ENCODE measurements at places on chromosomes 1 and 21. TPM values are rescaled to one million over a fixed set of nuclear protein-coding genes. Genes with fewer than 3 reads are reported as not detected.
A peak's percentile ranks its signal among the peaks of the same experiment; 100 is the strongest.

The ACOT11 gene
- 1.9 TPM for total RNA-seq

The TPTE gene
- total RNA-seq, result not detected

The OR2L8 gene
- 3.8 TPM for total RNA-seq

The DIRAS3 gene
- 1.6 TPM for total RNA-seq

The IL6R gene
- 74.5 TPM for total RNA-seq

The TFF2 gene
- not detected for total RNA-seq

The ILDR2 gene
- 0.49 TPM for total RNA-seq

The DMBX1 gene
- not detected for total RNA-seq

The SPRR1B gene
- not detected for total RNA-seq

The RCC2 gene
- total RNA-seq, result 54.2 TPM

DNA sequence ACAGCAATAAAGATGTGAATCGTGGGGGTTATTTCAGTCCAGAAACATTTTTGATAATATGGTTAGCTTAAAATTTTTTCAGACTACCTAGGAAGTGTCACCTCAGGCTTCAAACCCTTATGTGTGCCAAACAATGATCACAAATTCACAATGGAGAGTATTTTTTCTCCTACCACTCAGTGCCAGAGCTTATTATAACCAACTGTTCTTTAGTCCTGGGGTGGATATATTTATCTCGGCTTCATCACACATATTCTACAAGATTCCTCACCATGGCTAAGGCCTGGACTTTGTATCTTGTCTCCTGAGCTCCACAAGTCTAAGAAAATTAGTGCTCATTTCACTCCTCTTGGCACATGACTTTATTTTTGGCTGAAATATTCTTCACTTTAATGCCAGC, 629.1 kb downstream of the RWDD3 start:
- no peak for DNase-seq

- DNase-seq, result no peak
These were observed 101.2 kb downstream of the FMN2 start for GRCh38 chr1:240192851-240193250.

- DNase-seq, result no peak
These were observed 2.4 kb downstream of the ATP2B4 start for GRCh38 chr1:203629016-203629506.

DNA sequence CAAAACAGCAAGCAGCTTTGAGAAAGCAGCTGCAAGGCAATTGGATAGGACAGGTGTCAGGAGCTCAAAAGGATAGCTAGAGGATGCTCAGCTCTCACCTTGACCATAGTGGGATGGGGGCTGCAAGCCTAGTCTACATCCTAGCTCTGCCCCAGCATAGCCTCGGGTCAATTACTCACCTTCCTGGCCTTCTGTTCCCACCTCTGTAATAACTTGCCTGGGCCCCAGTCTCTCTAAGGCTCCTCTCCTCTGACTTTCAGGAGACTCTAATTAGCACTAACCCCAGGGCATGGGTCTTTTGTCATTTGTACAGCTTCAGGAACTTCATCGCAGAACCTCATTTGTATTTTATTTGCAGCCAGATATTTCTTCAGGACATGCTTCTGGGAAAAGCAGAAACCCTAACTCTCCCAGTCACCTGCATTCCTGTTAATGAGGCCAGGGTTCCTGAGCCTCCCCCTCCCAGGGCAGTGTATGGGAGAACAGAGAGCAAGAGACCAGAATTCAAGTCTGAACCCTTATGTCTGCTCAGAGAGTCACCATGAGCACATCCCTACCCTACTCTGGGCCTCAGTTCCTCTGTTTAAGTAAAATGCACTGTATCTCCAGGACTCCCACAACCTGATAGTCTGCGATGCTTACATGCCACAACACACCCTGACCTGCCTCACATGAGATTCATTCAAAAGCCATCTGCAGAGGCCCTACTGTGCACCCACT, 108.1 kb downstream of the MATN1 start:
- no peak for DNase-seq

- no peak for DNase-seq
These were observed 8.9 kb upstream of the RCAN3 start for GRCh38 chr1:24493785-24494184.

DNA sequence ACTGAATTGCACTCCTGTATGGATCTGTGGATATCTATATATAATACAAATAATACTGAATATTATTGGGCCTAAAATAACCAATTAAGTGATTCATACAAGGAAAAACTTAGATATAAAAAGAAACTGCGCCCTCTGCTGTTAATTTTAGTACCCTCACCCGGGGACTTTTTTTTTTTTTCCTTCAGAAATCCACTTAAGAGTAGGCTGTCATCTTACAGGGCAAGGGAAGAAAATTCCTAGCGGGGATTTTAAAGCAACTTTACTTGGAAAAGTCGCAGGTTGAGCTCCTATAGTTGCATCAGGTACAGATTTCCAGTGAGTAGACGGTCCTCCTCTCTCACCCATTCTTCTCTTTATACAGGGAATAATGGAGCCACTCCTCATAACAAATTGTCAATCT, 1.3 kb downstream of the NTNG1 start:
- no peak for DNase-seq

DNA sequence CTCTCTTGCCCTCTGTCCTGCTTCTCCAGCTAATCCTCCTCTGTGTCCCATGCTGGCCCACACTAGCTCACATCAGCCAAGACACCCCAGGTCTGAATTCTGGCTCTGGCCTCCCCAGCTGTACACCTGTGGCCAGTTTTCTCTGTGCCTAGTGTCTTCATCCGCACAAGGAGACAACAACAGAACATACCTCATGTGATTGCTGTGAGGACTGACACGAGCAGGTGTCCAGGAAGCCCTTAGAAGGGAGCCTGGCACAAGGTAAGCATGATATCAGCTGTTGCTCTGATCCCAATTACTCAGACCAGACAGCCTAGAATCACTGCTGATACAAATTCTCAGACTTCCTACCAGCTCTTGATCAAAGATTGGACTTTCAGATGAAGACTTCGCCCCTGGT, 71.2 kb upstream of the GJB5 start:
- DNase-seq, result no peak

DNA sequence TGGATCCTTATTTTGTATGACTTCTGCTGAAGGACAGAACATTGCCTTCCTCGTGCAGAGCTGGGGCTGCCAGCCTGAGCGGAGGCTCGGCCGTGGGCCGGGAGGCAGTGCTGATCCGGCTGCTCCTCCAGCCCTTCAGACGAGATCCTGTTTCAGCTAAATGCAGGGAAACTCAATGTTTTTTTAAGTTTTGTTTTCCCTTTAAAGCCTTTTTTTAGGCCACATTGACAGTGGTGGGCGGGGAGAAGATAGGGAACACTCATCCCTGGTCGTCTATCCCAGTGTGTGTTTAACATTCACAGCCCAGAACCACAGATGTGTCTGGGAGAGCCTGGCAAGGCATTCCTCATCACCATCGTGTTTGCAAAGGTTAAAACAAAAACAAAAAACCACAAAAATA, 27.5 kb upstream of the KDM4A start:
- peak; percentile 6 for DNase-seq

DNA sequence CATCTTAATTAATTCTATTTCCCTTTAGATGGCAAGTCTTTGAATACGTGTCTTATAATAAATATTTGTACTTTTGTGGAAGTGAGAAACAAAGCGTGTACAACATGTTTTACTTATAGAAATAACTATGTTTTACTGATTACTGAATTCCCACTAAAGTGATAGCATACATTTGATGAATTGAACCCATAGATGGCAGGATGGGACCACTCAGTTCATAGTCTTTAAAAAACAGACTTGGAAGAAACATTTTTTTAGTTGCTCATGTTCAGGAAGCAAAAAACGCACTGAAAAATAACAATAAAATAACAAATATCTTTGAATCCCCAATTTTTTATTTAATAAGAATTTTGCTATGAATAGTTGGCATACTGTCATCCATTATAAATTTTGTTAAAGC, 507.1 kb upstream of the ZRANB2 start:
- no peak for DNase-seq

DNA sequence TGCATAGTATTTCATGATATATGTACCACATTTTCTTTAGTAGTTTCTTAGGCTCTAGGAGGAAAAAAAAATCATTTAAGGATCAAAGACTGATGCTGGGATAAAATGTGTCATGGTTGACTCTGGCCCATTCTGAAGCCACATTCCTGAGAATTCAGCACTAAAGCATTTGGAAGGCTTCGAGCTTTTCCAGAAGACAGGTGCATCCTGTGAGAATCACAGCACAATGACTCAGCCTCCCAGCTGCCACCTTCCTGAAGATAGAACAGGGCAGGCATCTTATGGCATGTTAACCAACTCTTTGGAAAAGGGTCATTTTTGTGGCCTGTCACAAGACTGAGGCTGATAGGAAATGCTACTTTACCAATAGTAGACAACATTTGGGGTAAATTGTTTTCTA, 359.9 kb downstream of the PCP4 start:
- no peak for DNase-seq

DNA sequence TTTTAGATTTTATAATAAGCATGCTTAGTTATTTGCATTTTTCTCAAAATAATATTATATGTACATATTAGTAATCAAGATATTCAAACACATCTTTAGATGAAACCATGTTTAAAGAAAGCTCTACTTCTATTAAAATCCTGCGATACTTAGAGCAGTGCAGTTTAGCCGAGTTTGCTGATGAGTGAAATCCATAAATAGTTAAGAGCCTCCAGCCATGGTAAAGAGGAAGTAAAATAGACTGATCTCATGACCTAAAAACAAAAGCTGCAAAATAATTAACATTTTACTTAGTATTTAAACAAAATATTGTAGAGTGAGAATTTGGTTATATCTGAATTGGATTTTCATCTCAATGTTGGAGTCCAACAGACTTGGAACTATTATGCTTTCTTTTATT, 147.4 kb upstream of the NRIP1 start:
- DNase-seq, result no peak

Measured in spleen (tissue), 13 donors.